Fibroblast of skin of right quadriceps (primary cell): ENCODE measurements at places on chromosomes 2 and 18.

DNA sequence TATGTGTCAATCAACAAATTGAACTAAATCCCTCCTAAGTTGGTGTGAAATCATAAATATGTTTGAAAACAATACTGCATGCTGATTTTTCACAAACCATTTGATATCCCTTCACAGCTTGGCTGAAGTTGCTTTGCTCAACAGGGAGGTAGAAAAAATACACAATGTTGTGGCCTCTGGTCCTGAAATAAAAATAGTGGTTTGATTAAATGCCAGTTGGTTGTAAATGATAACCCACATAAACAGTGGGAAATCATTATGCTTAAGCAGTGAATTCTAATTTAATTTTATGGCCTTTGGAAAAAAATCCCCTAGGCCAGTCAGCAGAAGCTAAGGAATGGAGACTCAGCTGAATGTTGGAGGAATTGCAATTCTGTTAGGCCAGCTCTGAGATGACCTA, 359.4 kb upstream of the CWC22 start:
- no peak for DNase-seq

DNA sequence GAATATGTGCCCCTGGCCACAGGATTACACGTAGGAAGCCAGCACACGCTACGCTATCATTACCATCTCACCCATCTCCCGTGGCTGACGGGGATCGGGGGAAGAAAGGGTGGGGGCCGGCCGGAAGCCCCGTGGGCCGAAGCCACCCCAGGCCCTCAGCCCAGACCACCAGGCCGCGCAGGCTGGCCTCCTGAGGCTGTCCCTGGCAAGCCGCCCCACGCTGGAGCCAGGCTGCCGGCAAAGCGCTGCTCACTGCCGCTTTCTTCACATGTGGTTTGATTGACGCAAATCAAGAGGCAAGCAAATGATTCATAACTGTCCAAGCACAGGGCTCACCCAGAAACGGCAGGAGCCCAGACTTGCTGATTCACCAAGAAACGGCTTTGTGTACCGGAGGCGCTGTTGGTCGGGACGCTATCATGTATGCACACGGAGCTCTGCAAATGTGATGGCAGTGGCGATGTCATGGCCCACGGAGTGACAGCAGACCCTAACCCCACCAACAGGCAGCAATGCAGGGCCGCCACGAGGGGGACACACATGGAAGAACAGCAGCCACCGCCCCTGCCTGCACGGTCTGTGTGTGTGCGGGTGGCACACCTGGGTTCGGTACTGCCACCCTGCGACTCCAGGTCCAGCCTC, 125.7 kb downstream of the HDAC4 start:
- peak; percentile 98 for DNase-seq

- DNase-seq: no peak
Observed at GRCh38 chr2:112529757-112530156, 12.5 kb upstream of the POLR1B start.

DNA sequence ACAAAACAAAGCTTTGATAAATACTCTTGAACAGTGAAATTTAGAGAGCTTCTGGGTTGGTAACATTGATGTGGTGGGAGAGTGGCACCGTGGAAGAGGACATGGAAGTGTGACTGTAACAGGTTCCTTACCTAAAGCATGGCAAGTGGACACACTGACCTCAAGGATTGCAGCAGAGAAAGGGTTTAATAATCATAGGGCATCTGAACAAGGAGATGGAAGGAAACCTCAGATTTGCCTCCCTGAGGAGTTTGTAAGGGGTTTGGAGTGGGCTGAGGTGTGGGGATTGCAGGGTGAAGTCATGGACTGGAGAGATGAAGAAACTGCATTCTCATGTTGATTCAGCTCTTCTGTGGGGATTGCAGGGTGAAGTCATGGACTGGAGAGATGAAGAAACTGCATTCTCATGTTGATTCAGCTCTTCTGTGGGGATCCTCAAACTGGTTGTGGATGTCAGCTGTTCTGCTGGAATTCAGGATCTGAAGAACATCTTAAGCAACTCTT, 83.8 kb upstream of the TLK1 start:
- peak; percentile 24 for DNase-seq

DNA sequence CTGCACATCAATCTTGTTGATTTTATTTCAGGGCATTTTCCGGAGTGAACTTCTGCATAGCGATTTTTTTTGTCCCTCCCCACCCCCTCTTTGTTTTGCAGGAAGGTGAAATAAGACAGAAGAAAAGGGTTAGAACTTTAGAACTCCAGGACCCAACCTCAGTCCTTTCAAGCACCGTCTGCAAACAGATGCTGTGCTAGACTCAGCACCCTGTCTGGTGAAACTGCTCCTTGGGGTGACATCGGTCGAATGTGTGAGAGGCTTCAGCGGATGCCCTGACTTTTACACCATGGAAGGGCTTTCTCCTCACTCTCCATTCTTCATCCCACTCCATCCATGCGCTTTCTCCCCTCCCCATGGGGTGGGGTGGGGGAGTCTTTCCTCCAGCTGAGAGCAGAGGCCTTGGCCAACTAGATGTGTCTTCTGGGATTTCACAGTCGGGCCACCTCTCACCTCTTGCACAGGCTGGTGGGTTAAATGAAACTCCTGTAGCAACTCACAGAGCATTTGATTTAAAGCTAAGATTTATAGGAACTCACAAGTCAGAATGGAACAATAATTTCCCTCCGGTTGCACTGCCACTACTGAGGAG, 43.3 kb upstream of the EDAR start:
- no peak for DNase-seq
